NCI-H2171 (cell line): ENCODE measurements at places on chromosomes 16 and 17.

GRCh38 chr16:12906765-12907516, 5.5 kb downstream of the SHISA9 start:
- DNase-seq, result no peak

DNA sequence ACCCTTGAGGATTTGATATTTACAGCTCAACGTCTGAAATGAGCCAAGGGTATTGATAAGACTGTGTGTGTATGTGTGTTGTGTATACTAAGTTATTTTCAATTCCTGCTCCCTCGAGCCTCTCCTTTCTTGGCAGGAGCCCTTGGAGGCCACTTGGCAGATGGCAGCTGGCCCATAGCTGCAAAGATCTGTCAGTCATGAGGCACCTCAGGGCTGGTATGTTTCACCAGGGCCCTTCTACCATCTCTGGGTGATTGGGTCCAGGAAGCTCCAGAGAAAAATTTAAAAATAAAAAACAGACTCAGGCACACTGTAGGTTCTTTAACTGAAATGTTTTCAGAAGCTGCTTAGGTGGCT, 355.7 kb downstream of the HAPSTR1 start:
- DNase-seq, result no peak

GRCh38 chr16:82187829-82188228, 17.8 kb upstream of the MPHOSPH6 start:
- no peak for DNase-seq

GRCh38 chr16:55543472-55543871, 23.0 kb upstream of the CAPNS2 start:
- DNase-seq, result no peak
